Activated T-helper 1 cell treated with Interleukin-2 at 50 U/mL for 16 hours (primary cell): ENCODE measurements at places on chromosomes 12 and 14.

GRCh38 chr14:104863923-104864266 is 1.2 kb upstream of the CEP170B start:
- no peak for DNase-seq

DNA sequence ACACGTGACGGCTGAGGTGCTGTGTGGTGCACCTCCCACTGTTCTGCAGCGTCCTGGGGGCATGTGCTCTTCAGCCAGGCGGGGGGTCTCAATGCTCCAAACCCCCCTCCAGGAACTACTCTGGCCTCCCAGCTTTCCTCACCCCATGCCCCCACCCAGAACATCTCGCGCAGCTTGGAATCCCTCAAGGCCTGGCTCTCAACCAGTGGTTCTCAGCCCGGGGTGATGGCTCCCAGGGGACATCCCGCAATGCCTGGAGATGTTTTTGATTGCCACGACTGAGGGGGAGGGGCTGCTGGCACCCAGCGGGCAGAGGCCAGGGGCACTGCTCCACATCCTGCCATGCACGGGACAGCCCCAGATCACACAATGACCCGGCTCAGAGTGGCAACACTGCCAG is 78.9 kb upstream of the DICER1 start:
- DNase-seq, result no peak

- DNase-seq, result no peak
Measured at GRCh38 chr12:129753586-129753985, 150.2 kb downstream of the TMEM132D start.

- no peak for DNase-seq
Measured at GRCh38 chr12:2797721-2798418, 3.1 kb downstream of the FKBP4 start.

DNA sequence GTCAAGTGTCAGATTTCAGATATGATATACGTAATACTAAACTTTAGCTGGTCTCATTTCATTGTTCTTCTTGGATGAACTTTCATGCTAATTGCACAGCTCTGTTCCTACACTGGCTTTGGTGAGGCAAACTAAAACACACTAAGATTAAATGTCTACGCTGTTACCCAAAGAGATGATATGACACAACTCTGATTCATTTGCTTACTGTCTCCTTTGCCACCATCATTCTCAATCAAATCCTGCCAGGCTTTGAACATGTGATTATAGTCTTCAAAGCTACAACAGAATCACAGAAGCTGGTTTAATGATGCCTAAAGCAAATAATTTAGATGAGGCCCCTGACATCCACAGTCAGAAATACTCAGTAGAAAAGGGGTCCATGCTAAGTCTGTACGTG is 37.7 kb downstream of the MDGA2 start:
- no peak for DNase-seq

GRCh38 chr12:113228394-113229028 is 7.2 kb downstream of the TPCN1 start:
- DNase-seq, result no peak

DNA sequence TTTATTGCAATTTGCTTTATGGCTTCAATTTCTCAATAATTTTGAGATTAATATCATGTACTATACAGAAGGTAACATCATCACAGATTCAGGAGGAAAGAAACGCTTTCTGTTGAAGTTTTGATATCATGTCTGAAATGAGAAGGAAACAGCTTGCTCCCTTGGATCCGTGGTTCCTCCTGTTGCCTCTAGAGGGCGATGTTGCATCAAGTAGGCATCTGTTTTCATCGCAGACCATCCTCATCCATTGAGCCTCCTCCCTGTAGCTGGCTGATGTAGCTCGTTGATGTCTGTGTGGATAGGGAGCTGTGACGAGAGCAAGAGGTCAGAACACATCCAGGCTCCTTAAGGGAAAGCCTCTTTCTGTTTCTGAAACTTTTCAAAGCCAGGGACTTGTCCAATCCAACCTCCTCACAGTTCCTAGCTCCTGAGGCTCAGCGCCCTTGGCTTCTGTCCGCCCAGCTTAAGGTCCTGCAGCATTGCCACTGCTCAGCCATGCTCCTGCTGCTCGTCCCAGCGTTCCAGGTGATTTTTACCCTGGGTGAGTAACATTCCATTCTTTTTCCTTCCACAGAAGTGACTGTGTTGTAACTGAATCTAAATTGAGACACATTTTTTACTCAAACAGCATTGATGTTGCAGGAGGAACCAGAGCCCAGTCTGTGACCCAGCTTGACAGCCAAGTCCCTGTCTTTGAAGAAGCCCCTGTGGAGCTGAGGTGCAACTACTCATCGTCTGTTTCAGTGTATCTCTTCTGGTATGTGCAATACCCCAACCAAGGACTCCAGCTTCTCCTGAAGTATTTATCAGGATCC is 304.8 kb upstream of the OR4E1 start:
- DNase-seq, result peak; percentile 43

GRCh38 chr12:100171248-100171647 is 28.6 kb upstream of the BLTP3B start:
- no peak for DNase-seq
